ENCODE measurements at places on chromosomes 6 and 20.
A peak's percentile ranks its signal among the peaks of the same experiment; 100 is the strongest.

DNA sequence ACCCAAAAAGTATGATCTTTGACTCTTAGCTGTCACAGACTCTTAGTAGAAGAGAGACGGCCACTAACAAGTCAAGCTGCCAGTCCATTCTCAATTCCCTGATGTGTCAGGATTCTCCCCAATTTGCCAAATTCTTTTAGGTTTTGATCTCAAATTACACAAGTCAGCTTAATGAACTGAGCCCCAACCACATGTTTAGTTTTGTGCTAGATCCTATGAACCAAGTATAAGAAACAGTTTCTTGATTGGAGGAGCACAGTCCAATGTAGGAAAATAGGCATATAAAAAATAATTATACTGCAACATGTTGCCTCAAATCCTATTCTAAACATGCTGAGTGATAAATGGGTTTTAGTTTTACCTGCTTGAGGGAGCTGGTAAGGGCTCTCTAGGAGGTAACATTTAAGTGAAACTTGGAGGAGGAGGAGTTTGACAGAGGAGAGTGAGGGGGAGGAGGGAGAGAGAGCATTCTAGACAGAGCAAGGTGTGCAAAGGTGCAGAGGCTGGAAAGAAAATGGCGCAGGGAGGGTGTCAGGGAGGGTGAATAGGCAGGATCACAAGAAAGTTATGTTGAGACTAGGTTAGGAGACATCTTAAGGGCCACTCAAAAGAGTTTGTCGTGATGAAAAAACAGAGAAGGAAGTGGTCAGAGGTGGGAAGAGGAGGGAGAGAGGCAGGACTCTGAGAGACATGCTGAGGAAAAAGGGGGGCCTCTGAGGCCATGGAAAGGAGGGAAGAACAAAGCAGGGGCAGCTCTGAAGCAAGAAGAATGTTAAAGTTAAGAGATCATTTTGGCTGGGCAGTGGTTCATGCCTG is 22.8 kb upstream of the FAM83C start:
- peak; percentile 27 for DNase-seq

GRCh38 chr6:119858901-119859300 is 509.3 kb upstream of the MAN1A1 start:
- no peak for DNase-seq

GRCh38 chr6:36897609-36898008 is 11.9 kb downstream of the C6orf89 start:
- peak; percentile 49 for DNase-seq

DNA sequence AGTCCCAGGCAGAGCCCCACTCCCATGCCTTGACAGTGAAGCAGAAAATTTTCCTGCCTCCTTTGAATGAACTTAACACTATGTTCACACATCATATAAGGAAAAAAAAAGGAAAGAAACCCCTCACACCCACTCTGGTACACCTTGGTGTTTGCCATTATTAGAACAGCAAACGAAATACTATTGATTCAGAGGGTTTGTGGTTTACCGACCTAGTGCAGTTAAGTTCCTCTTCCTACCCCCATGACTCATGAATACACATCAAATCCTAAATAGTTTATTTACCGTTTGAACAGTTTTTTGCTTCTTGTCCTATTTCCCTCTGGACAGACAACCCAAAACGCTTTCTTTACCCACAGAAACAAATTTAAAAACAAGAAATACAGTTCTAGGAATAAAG is 237.7 kb downstream of the FOXA2 start:
- DNase-seq, result peak; percentile 64

GRCh38 chr6:66948106-66948505 is 1241.1 kb upstream of the EYS start:
- DNase-seq, result no peak

GRCh38 chr20:2815242-2815900 is 584 bp downstream of the C20orf141 start:
- DNase-seq, result no peak

DNA sequence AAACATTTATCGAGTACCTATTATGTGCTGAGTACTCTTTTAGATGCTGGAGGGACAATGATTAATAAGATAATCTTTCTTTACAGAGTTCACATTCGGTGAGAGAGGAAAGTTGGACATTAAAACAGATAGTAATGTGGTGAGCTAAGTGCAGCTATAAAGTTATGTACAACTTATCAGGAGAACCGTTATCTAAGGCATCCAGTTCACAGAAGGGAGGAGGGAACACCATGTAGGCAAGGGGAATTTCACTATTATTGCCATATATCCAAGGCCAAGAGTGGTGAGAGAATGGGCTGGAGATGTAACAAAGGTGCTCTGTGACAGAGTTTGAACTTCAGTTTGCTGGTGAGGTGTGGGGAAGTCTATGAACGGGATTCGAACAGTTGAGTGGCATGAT is 105.8 kb downstream of the CARMIL1 start:
- peak; percentile 41 for DNase-seq

DNA sequence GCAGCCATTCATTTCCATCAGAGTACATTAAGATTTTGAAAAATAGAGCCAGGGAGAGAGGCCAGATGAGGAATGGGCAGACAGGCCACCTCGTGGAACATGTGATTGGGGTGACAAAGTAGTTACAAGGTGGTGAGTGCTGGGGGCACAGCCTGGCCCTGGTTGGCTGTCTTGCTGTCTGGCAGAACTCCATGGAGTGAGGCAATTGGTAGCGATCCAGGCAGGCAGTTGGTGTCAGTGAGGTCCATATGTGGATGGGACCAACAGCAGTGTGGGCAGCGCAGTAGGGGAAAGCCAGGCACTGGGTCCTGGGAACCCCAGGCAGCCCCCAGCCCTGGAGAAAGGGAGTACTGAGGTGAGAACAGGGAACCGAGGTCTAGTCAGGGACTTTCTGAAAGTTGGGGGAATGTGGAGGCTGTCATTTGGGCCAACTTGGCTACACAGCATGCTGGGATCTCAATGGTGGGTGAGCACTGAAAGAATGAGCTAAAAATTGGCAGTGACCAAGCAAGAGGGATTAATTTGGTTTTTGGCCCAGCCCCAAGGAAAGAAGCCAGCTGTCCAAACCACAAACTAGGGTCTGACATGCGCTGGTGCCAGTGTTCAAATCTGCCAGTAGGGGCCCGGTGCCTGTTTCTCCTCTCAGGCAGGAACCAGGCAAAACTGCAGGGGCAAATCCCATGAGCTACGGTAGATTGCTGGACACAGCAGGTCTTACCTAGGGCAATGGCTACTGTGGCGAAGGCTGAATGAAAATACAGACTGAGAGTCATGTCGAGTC is 61.4 kb upstream of the E2F3 start:
- peak; percentile 48 for DNase-seq

DNA sequence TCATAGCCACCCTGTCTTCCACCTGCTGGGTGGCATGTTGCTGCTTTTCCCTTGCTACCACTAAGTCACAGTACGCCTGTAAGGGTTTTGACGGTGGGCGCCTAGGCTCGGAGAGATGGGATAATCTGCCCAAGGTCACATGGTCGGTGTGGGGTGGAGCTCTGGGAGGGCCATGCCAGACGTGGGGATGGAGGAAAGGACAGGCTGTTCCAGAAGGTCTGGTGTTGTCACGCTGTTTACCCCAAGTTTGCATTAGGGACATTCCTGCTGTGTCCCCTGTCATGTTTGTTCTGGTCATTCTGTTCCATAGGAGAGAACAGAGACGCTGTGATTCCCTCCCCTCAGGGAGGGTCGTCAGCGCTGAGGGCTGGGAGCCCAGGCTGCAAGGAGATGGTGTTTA is 16.1 kb downstream of the IP6K3 start:
- no peak for DNase-seq

GRCh38 chr20:62021793-62022385 is 43.8 kb downstream of the TAF4 start:
- no peak for DNase-seq

GRCh38 chr6:131999545-132000146 is 48.5 kb upstream of the CCN2 start:
- DNase-seq, result no peak

GRCh38 chr20:50460115-50460607 is 50.0 kb upstream of the PTPN1 start:
- DNase-seq, result no peak

- DNase-seq, result no peak
These were observed 62.8 kb downstream of the SAMD3 start for GRCh38 chr6:130159956-130160355.

GRCh38 chr6:100988391-100988984 is 107.4 kb upstream of the ASCC3 start:
- no peak for DNase-seq

DNA sequence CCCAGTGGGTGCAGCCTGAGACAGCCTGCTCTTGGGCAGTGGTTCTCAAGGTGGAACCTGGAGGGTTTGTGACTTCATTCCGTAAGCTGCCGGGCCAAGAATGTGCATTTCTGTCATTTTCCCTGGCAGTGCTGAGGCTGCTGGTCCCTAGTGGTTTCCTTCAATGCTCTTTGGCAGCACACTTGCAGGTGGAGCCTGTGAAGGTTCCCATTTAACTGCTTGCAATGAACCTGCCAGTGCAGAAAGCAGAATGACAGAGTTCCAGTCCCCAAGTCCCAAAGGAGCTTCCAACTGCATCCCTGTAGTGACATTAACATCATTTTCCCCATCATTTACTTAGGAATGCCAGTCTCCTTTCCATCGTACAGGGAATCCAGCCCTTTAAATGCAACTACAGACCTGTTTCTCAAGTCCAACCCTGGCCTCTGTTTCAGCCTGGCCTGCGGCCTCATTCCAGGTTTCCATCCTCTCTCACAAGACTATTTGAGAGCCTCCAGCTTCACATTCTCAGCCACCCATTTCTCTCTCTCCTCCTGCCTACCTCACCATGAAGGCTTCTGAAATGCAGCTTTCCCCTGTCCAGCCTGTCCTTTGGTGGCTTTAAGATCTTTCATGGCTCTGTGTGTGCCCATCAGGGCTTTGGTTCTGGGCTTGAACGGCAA is 149.7 kb upstream of the GGTLC1 start:
- no peak for DNase-seq

- DNase-seq, result no peak
These were observed 80.3 kb downstream of the CDH26 start for GRCh38 chr20:60038400-60039008.

GRCh38 chr6:12585497-12585958 is 131.0 kb upstream of the PHACTR1 start:
- no peak for DNase-seq

GRCh38 chr6:151576633-151577032 is 82.8 kb downstream of the CCDC170 start:
- no peak for DNase-seq

- DNase-seq, result no peak
These were observed 37.8 kb upstream of the CNKSR3 start for GRCh38 chr6:154548130-154548830.

GRCh38 chr20:35395728-35396127 is 16.0 kb downstream of the UQCC1 start:
- no peak for DNase-seq

- no peak for DNase-seq
These were observed 5.5 kb downstream of the REV3L start for GRCh38 chr6:111477481-111477938.

DNA sequence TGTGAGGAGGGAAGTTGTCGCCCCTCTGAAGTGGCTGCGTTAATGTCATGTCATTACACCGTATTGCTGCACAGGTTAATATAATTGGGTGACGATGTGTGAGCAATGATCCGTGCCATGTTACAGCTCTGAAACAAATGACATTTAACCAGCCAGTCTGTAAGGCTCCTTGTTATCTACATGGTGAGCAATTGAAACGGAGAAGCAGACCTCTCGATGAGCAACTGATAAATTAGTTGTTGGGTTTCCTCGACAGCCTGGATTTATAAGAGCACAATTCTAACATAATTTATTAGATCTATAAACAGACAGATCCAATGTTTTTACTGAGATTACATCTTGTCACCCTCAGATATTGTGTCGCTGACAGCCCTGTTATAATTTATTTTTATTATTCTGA is 49.9 kb upstream of the MAFB start:
- DNase-seq, result no peak

- no peak for DNase-seq
These were observed 292.5 kb upstream of the CNR1 start for GRCh38 chr6:88458662-88459061.

GRCh38 chr6:141401851-141402250 is 730.9 kb upstream of the GJE1 start:
- no peak for DNase-seq

GRCh38 chr20:43835944-43836508 is 78.6 kb upstream of the TOX2 start:
- DNase-seq, result no peak

DNA sequence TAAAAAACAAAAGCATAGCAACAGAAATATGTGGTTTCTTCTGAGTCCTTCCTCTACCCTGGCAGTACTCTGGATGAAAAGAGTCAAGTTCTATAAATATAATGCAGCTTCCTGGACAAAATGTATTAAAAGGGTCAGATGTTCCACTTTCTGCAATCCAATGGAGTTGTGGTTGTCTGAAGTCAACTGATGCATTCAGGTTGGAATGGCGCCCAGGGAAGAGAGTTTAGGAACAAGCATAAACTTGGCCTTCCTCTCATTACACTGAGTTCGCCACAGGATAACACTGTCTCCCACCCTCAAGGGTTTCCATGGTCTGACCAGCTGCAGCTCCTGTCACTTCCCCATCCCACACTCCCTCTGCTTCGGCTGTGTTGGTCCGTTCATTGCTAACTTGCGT is 66.4 kb downstream of the PLEKHG1 start:
- DNase-seq, result no peak

GRCh38 chr6:5557506-5557905 is 296.2 kb downstream of the FARS2 start:
- no peak for DNase-seq

GRCh38 chr6:132479131-132479530 is 33.8 kb downstream of the STX7 start:
- no peak for DNase-seq

- no peak for DNase-seq
These were observed 75.3 kb downstream of the SRC start for GRCh38 chr20:37421060-37421905.

DNA sequence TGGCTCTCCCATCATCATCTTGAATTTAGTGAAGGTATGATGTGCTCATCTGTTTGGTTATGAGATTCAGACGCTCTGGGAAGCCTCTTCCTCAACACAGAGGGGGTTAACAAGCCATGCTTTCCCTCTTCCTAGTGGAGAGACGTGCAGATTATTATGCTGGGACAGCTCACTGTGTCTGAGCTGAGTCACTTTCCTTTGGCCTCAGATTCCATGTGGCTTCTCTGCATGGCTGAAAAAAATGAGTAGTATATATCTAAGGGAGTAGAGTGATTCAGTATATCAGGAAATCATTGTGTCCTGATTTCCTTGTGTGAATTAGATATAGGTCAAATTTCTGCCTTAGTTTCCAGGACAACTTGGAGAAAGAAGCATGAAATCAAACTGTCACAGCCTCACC is 52.6 kb downstream of the FIG4 start:
- DNase-seq, result no peak

DNA sequence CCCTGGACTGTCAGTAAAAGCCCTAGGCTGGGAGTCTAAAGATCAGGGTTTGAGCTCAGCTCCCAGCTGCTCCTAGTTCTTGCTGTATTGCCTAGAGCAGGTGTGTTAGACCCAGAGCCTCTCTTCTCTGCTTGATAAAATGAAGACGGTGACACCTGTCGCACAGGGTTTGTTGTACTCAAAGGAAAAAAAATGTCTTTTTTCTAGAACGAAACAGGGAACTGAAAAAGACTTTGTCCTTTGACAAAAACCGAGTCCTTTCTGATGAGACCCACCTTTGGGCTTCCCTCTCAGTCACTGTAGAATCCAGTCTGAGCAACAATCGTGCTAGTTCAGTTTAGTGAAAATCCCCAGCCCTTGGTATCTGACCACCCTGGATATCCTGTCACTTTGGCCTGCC is 102.1 kb upstream of the LAMP5 start:
- DNase-seq, result no peak
